ENCODE measurements at places on chromosomes 12 and 14.
A peak's percentile ranks its signal among the peaks of the same experiment; 100 is the strongest.

DNA sequence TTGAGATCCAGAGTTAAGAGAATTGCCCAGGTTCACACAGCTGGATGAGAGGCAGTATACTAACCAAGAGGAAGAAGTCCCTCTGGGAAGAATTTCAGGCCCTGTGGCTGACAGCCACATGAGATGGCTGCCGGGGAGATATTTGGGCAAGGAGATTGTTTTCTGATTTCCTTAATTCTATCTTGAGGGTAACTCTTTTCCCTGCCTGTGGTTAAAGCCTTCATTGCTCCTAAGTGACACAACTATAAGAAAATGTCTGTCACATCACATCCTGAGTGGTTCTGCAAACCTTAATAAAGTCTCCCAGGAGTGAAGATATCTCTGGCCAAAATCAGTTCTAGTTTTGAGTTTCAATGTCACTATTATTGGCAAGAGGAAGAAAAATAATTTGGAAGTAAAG is 9.6 kb downstream of the ARHGDIB start:
- DNase-seq: peak; percentile 62

GRCh38 chr12:123045678-123046077 is 65.2 kb downstream of the ARL6IP4 start:
- no peak for DNase-seq

GRCh38 chr14:43983721-43984120 is 523.4 kb downstream of the FSCB start:
- no peak for DNase-seq

GRCh38 chr12:53061404-53062010 is 11.6 kb downstream of the TNS2 start:
- DNase-seq: no peak

- peak; percentile 86 for DNase-seq
Measured at GRCh38 chr12:53299101-53299453, 418 bp upstream of the MYG1 start.

DNA sequence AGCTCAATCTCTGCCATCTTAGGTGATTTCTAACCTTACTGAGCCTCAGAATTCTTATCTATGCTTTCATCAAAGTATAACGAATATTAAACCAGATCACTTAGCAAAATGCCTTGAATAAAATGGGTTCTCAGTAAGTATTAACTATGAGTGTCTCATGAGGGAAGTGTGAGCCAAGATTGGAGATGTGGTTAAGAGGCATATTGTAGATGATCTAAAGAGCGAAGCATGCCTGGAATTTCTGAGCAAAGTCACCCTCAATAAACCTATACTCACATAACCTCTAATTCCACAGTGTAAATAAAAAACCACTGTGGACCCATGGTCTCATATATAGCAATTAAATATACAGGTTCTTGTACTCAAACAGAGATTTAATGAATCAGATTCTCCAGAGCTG is 193.1 kb upstream of the FSCB start:
- DNase-seq: no peak

DNA sequence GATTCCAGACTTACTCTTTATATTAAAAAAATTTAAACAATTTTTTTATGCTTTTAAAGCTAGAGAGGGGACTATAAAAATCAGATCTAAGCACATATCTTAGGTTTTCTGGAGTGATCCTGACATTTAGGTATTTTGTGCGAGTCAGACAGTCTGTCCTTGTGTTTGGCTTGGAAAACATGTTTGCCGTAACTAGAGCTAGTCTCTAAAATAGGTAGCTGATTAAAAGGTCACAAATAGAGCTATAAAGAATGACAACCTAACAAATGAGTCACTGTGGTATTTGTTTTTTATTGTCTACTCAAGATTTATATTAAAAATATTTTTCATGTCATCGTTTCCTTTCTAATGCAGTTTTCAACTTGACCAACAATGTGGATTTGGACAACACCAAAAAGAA is 73.4 kb downstream of the MNAT1 start:
- DNase-seq: no peak

GRCh38 chr12:122732170-122732569 is 1.5 kb upstream of the HCAR1 start:
- DNase-seq: peak; percentile 79
